ENCODE measurements at places on chromosomes 11 and 22. TPM values are rescaled to one million over a fixed set of nuclear protein-coding genes. Genes with fewer than 3 reads are reported as not detected.

LRRN4CL gene
- 17.3 TPM for total RNA-seq

H19 gene
- 47.1 TPM for total RNA-seq

GAL gene
- not detected for total RNA-seq

PTPRCAP gene
- total RNA-seq, result 1.7 TPM
